ENCODE measurements at places on chromosomes 1 and 21.

- DNase-seq, result no peak
Measured at GRCh38 chr1:246809473-246809872, 85.3 kb downstream of the SCCPDH start.

DNA sequence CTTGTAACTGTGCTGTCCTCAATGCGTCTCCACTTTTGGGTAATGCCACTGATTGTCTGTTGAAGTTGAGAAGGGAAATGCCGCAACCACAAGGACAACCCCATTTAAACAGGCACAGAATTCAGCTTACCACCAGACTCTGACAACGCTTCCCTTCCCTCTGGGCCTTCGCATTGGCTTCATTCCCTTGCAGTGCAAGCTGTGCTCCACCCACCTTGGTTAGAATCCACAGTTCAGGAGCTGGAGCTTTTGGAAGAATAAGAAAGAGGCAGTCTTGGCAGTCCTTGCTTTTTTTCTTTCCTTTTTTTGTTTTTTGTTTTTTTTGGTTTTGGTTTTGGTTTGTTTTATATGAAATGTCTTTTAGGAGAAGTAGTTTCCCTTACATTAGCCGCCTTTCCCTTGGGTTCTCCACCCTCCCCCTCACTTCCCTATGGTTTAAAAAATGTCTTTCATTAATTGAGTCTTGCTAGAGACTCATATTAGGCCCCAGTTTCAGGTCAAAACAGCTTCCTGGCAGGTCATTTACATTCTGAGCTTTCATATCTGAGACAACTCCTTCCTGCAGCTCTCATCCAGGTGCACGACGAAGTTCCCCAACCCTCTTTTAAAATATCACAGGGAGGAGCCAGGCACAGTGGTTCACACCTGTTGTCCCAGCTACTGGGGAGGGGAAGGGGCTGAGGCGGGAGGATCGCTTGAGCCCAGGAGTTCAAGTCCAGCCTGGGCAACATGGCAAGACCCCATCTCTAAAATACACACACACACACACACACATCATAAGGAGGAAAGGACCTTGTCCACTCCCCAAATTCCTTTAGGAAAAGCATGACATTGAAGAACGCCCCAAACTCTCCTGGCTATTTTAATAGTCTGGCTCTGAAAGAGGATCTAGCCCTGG lies 20.7 kb upstream of the LAX1 start:
- no peak for DNase-seq

DNA sequence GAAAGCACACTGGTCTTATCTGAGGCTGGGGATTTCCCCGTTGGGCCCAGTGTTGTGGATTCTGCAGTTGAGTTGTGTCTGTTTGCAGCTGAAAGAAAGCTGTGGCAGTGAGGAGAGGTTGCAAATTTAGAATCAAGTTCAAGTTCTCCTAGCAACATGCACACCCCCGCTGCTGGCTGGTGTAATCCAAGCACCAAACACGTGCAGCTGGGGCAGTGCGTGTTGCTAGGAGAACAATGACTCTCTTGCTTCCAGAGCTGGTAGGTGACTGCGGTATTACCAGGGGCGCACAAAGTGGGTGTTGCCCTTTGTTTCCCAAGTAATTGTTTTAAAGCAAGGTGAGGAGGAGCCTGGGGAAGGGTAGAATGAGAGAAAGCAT lies 91.5 kb downstream of the IER5 start:
- peak; percentile 83 for DNase-seq

DNA sequence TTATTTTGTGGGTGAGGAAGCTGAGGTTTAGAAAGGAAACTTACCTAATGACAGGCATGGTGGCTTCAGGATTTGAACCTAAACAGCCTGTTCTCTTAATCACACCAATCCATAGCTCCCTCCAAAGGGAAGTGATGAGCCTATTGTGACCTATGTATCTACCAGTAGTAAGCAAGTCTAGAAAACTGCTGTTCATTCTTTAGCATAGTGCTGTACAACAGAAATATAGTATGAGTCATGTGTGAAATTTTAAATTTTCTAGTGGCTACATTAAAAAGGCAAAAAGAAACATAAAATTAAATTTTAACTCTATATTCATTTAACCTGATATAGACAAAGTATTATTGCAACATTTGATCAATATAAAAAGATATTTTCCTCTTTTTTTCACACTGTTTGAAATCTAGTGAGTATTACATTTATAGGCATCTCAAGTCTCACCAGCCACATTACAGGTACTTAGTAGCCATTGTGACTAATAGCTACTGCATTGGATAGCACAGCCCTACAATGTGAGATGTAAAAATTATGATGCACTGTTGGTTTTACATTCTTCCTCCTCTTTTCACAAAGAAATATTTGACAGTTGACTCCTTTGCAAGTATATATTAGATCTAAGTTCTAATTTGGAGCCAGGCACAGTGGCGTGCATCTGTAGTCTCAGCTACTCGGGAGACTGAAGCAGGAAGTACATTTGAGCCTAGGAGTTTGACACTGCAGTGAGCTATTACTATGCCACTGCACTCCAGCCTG lies 16.6 kb downstream of the IPO9 start:
- no peak for DNase-seq

GRCh38 chr1:109499661-109500536 lies 6.0 kb downstream of the CYB561D1 start:
- no peak for DNase-seq

DNA sequence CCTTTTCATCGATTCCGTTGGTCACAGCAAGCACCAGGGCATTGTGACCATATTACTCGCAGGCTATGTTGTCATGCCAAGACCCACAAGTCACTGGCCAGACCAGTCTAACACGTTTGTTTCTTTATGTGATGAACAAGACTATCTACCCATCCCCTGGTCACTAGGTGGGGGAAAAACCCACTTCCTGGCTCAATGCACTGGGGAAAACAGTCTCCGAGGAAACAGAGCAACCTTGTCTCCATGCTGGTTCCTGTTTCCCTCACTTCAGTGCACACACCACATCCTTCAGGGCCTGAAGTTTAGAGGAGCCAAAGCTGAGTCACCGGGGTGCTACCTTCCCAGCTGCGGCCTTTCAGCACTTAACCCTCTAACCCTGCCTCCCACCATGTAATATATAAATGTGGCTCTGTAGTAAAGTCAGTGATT lies 20.9 kb downstream of the ERICH3 start:
- no peak for DNase-seq

- DNase-seq, result no peak
Measured at GRCh38 chr1:109989506-109990301, 5.1 kb downstream of the AHCYL1 start.

DNA sequence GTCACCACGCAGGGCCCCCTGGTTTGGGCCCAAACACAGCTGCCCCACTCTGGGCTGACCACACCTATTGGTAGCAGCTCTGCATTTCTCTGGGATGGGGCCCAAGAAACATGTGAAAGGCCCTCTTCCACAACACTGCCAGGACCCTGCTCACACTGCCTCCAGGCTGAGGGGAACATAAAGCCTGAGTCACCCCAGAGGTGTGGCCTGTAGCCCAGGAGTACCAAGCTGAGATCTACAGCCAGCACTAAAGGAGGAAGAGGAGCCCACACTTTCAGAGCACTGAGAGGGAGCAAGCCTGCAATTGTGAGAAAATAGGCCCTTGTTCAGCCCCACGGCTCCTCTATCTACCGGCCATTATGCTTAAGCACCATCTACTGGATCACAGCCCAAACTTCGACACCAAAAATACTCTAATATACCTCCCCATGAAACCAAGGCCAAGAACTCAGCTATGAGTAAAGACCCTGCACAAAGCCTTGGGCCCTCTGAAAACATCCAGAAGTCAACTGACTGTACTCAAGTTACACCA lies 14.4 kb upstream of the OR2T10 start:
- no peak for DNase-seq

- no peak for DNase-seq
Measured at GRCh38 chr1:107889524-107889923, 75.5 kb downstream of the VAV3 start.

DNA sequence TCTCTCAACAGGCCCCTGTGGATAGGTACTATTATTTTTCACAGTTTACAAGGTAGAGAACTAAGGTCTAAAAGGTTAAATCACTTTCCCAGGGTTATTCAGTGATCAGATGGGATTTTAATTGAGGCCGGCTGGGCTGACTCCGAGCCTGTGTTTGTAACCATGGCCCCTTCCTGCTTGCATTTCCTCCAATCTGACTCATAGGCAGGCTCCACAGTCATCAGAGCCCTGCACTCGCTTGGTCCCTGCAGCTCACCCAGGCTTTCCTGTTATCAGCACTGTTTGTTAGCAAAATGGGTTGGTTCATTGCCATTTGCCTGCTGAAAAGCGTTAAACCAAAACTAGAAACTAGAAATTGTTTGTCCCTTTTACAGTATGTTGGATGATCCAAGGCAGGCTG lies 41.4 kb upstream of the LMX1A start:
- DNase-seq, result no peak

DNA sequence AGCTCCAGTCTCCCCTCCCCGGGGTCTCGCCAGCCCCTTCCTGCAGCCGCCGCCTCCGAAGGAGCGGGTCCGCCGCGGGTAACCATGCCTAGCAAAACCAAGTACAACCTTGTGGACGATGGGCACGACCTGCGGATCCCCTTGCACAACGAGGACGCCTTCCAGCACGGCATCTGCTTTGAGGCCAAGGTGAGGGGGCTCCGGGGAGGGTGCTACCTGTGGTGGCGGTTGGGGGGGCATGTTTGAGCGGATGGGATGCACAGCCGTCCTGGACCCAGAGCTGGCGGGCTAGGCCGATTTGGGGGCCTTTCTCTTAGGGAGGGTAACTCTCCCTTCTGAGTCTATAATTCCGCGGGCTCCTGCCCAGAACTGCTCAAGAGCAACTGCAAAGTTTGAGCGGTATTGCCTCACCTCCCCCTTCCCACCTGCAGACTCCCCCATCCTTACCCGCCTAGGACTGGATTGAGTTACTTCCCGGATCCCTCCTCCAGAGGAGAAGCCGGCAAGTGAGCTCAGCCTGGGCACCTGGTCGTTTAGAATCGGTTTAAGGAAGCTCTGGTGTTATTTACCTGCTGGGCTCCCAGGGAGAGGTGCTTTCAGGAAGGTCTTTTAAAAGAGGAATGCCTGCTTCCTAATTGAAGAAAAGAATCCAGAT lies 730 bp downstream of the NOS1AP start:
- no peak for DNase-seq

GRCh38 chr1:243562473-243562872 lies 287.6 kb downstream of the AKT3 start:
- no peak for DNase-seq

- no peak for DNase-seq
Measured at GRCh38 chr1:31674626-31675025, 29.2 kb downstream of the COL16A1 start.

DNA sequence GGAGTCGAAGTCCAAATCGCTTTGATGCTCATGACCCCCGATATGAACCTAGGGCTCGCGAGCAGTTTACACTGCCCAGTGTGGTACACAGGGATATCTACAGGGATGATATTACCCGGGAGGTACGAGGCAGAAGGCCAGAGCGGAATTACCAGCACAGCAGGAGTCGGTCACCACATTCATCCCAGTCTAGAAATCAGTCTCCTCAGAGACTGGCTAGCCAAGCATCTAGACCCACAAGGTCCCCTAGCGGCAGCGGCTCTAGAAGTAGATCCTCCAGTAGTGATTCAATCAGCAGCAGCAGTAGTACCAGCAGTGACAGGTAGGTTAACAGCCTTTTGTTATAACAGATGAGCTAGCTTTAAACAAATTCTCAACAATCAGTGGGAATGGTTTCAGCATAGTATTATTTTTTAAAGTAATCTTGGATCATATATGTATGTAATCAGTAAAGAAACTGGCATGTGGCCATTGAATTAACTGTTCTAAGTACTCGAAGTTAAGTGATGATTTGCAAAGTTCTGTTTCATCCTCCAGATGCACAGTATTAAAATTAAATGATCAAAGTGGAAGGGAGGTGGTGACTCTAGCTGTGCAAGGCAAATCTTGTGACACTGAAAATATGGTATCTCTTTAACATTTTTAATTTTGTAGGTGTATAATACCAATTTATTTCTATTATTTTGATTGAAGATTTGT lies 29.0 kb downstream of the SPEN start:
- DNase-seq, result no peak

DNA sequence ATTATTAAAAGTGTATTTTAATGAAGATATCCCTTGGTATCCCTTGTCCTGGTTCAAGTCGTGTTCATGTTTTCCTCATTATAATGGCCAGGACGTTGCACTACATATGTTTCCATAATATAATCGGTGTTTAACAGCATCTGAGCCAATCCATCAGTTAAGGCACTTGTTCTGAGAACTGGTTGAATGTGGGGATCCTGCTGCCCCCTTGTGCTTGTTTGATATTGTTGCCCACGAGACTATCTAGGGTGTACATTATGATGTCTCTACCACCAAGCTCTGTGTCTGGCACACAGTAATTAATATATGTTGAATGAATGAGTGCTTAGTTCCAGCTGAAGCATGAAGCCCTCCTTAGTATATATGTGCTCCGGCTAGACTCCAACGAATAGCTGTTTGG lies 193.0 kb downstream of the CACNA1E start:
- DNase-seq, result no peak

DNA sequence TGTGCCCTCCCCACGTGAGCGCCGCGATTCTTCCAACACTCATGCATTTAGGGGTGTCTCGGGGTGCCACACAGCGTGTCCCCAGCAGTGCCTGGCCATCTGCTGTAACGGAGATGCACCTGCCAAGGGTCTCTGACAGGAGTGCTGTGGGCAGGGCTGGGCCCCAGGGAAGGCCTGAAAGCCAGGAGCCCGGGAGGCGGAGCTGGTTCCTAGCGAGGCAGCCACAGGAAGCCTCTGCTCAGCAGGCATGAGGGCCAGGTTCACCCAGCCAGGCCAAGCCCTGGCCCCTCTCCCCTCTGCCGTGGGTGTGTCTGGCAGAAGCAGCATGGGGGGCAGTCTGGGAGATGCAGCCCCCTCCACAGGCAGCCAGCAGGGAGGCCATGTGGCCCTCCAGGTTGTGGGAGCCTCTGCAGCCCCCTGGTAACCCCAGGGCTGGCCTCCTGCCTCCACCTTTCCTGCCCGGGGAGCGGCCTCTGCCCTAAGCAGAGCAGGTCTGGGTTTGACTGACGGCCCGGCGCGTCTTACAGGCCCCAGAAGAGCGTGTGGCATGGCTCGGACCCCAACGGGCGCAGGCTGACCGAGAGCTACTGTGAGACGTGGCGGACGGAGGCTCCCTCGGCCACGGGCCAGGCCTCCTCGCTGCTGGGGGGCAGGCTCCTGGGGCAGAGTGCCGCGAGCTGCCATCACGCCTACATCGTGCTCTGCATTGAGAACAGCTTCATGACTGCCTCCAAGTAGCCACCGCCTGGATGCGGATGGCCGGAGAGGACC lies 30.4 kb downstream of the SLC19A1 start:
- no peak for DNase-seq

DNA sequence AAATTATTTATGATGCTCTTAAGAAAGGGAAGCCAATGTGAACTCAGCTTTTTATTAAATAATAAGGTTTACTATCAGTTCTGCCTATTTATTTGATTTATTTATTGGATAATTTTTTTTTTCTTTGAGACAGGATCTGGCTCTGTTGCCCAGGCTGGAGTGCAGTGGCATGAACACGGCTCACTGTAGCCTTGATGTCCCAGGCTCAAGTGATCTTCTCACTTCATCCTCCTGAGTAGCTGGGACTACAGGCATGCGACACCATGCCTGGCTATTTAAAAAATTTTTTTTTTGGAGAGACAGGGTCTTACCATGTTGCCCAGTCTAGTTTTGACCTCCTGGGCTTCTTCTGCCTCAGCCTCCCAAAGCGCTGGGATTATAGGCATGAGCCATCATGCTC lies 21.0 kb upstream of the DNAJC28 start:
- no peak for DNase-seq

- no peak for DNase-seq
Measured at GRCh38 chr1:80807981-80808380, 992.8 kb upstream of the ADGRL2 start.

GRCh38 chr1:15803380-15803779 lies 4.1 kb downstream of the UQCRHL start:
- no peak for DNase-seq
